ENCODE measurements at places on chromosomes 2 and 18.

DNA sequence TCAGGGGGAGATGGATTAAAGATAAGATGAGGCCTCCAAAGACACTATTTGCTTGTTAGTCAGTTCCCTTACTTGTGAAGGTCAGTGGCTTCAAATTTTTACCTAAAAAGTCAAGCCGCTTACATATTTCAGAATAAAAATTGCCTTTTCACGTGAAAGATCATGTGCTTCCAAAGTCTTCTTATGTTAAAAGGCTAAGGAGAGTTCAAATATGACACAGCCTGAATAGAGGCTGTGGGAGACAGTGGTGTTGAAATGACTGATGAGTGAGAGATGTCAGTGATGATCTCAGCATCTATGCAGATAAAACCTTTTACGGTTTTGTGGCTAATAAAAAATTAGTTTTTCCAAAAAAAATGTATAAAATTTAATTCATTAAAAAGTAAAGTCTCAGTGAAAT, 40.5 kb downstream of the UPP2 start:
- DNase-seq = no peak

DNA sequence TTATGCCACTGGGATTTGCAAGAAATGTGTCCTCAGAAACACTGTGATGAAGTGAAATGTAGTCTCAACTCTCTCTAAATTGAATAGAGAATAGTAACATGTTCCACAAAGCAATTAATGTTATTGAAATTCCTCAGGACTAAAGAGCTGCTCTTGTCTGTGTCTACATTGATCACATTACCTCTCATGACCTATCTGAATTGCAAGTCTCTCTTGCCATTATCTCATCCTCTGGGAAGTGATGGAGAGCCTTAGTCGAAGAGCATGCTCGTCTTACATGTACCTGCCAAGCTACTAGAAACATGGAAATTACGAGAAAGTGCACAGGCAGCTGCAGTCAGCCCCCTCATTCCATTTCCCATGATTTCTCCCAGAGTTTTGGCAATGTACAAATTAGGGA, 561.1 kb upstream of the ZNF804A start:
- DNase-seq = no peak

- peak; percentile 71 for DNase-seq
These were observed 6.3 kb downstream of the C2orf81 start for GRCh38 chr2:74414881-74415761.

GRCh38 chr2:18976168-18976961, 382.1 kb downstream of the OSR1 start:
- peak; percentile 48 for DNase-seq

GRCh38 chr18:65057439-65058083, 693.3 kb upstream of the CDH7 start:
- DNase-seq = no peak

DNA sequence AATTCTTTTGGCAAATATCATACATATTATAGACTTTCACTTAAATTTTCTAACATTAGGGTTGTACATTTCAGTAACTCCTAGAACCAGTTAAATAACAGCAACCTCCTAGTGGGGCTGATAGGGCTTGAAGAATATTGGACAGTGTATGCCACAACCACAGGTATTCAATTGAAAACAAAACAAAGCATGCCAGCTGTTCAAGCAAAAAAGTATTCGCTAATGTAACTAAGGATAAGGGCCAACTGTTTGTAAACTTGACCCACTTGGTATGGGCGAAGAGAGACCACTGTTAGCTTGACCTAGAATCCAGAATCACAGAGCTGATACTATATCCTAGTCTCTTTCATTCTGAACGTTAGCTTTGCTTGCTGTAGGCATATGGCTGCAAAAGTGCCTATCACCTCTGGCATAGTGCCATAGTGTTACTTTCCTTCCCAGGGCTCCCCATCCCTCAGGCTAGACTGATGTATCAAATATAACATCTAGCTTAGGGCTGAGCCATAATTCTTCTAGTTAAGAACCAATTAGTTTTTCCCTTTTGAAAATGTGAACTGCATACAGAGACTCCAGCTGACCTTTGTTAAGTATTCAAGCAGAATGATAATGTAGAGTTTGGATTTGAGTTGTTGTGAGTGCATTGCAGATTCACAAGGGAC, 458.8 kb upstream of the NRXN1 start:
- DNase-seq = no peak

GRCh38 chr2:120701499-120701898, 34.2 kb upstream of the GLI2 start:
- DNase-seq = no peak

- no peak for DNase-seq
These were observed 26.6 kb downstream of the ZSWIM2 start for GRCh38 chr2:186822323-186822722.

DNA sequence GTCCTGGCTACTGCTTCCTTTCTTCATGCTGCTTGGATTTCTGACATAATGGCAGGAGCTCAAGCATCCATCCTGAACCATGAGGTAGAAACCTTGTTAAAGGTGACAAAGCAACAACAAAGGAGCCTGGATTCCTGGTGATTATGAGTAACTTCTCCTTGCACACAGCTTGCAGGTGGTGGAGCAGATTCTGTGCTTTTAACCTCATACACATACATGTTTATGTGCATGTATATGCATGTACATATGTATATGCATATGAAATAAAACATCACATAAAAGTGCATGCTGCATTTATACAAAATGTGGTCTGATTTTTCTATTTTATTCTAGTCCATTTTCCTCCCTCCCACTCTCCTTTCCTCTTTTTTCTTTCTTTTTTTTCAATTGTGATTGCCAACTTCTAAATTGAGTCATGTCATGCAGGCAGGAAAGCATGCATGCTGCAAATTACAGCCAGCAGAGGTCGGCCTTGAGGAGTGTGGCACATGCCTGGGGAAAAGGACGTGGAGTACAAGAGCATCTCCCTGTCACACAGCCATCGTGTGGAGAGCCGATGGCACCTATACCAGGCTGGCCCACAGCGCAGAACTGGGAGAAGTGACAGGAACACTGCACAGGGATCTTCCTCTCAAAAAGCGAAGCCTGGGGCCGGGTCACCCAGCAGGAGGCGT, 17.9 kb downstream of the LCT start:
- peak; percentile 49 for DNase-seq

GRCh38 chr2:4465671-4466070, 762.3 kb downstream of the DCDC2C start:
- no peak for DNase-seq

DNA sequence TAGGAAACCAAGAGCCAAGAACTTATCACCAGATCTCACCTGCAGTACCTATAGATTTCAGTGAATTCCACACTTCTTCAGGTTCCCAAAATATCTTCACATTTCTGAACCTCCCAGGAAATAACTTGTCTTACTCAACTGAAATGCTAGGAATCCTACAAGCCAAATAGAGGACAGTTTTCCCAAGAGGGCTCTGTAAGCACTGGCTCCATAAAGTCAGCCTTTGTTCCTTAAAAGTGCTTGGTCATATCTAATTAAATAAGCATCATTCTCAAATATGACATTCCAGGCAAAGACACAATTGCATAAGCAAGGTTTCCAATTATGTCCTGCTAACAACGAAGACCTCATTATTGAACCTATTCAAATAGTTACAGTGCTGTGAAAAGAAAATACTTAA, 154.6 kb upstream of the MGAT5 start:
- no peak for DNase-seq

DNA sequence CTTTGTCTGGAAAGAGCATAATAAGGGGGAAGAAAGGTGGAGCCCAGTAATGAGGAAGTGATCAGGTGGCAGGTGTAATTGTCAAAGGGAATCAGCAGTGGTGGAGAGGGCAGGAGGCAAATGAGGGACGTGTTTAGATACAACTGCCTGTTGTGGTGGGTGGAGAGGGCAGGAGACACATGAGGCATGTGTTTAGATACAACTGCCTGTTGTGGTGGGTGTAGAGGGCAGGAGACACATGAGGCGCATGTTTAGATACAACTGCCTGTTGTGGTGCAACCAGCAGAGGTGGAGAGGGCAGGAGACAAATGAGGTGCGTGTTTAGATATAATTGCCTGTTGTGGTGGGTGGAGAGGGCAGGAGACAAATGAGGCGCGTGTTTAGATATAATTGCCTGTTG, 173.1 kb downstream of the ANKRD30B start:
- no peak for DNase-seq

GRCh38 chr18:23144640-23145039, 9.4 kb downstream of the CABLES1 start:
- no peak for DNase-seq

DNA sequence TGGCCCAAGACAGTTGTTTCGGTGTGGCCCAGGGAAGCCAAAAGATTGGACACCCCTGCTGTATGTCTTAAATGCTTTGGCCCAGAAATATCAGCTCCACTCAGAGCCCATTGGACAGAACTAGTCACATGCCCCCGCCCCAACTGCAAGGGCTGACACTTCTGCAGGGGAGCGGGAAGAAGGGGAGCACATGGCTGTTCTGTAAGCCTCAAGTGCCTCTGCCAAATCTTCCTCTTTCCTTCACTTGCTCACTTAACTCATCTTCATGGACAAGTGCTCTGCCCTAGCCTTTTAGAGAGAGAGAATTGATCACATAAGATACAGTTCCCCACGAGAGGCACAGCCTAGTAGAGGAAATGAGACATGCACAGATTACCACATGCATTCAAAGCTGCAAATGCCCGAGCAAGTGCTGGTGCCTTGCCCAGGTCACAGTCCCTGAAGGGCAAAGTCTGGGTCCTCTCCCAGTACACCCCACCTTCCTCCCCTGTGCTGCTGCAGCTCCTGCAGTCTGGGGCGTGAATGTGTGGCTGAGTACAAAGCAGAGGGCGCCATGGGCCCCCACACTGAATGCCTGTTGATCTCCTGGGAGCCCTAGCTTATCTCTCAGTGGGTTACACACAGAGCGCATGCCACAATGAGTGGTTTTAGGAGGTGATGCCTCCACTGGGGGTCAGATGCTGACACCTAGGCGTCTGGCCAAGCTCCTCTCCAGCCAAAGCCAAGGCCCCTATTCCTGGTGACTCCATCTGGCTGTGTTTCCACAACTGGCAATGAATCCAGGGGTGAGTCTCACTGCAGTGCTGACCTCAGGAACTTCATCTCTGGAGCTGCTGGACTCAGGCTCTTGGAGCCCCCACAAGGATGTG, 135.3 kb downstream of the CTIF start:
- DNase-seq = peak; percentile 40

DNA sequence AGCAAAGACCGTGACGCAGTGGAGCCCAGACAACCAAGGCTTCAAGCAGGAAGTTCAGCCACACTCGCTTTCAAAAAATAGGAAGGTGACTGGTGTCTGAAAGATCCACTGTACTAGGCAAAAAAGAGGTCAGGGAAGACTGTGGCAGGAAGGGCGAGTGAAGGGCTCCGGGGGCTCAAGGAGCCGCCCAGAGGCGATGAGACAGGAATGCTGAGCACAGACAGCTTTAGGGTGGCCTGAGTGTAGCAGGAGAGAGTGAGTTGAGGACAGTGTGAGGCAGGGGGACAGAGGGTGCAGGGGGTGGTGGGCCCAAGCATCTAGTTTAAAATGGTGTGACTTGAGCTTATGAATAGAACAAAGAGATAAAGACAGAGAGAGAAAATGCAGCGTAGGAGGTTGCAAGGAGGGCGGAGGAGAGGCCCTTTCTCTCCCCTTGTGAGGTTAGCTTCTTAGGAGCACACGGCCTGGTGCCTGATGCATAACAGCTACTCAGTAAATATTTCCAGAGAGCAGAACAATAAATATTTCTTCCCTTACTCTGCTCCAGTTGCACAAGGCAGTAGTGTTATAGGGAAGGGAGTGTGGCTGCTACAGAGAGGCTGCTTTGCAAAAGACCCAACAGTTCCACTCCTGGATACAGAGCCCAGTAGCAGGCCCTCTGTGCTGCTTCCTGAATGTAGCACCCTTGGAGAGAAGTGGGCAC, 789.7 kb upstream of the RAB6C start:
- no peak for DNase-seq

- DNase-seq = peak; percentile 48
These were observed 34.6 kb upstream of the SP9 start for GRCh38 chr2:174300114-174300513.

DNA sequence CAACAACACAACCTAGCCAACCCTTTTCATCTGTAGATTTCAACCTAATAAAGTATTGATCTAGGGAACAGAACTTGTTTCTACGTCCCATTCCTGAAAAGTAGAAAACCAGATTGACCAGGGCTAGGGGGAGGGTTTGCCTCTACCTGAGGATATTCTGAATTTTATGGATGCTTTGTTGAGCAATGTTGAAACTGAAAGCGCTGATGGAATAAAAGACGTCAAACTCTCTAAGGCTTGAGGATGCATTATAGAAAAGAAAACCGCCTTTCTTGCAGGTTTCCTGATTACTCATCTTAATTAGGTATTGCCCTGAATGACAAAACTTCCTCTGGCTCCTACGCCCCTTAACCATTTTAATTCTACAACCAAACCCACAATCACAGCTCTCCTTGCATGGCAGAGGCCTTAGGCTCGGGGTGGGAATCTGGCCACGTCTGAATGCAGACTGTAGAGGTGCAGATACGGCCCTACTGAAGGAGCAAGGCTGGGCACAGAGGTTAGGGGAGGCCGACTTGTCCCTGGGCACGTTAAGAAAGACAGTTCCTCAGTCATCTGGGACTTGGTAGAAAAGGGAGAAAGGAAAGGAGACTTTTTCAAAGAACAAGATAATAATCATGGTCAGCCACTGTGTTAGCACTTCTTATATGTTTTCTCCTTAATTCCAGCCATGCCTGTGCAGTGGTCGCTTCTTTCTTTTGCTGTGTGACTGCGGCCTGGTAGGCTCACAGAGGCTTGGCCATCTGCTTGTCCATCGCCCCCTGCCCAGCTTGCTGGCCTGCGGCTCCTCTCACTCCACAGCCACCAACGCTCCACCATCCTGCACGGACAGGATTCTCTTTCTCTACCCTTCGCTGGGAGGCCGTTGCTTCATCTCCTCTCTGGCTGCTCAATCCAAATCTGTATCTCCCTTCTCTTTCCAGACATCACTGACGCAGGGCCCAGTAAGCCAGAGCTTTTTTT, 209.5 kb downstream of the VAPA start:
- DNase-seq = no peak
